ENCODE measurements at places on chromosomes 7 and 10. TPM values are rescaled to one million over a fixed set of nuclear protein-coding genes. Genes with fewer than 3 reads are reported as not detected.

Gene ANKRD1
- not detected for polyA plus RNA-seq

Gene APBB1IP
- 22.0 TPM for polyA plus RNA-seq

Gene ADAM12
- 0.07 TPM for polyA plus RNA-seq

Gene FAM25C
- not detected for polyA plus RNA-seq

Gene GSTK1
- polyA plus RNA-seq: 238 TPM

Gene CASD1
- polyA plus RNA-seq: 26.7 TPM

Gene NKX2-3
- polyA plus RNA-seq: not detected

Gene URGCP
- polyA plus RNA-seq: 9.4 TPM

Gene SPAM1
- not detected for polyA plus RNA-seq

Gene ANKRD61
- polyA plus RNA-seq: 0.38 TPM

Gene PITRM1
- polyA plus RNA-seq: 25.4 TPM

Gene ANKRD30A
- not detected for polyA plus RNA-seq
